NCI-H2029 treated with DMSO at 0.1 percent for 48 hours (cell line): ENCODE measurements at places on chromosomes 5 and 9.

DNA sequence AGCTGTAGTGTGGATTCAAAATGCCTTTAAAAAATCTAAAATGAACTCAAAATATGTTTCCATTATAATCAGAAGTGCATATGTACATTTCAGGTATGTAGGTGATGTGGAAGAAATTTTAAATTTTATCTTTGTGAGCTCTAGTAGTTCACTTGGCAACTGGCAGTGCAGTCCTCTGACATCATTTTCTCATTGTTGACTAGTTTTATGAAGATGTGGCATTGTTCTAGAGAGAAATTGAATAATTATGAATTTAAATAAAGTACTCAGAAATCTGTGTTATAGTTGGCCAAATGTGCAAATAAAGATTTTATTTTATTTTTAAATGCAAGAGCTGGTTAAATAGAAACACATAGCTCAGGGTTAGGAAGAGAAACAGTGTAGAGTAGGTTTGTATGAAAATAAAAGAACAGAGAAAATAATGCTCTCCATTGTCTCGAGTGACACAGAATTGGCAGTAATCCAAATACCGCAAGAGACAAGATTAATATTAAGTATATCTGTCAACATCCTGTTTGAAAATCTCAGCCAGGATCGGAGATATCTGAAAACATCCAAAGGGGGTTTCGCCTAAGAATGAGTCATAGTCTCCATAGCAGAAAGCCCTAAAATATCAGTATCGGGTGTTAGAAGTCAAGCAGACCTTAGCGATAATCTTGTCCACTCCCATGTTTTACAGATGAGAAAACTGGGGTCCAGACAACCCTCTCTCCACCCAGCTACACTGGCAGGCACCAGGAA lies 189.4 kb downstream of the CCDC192 start:
- peak; percentile 48 for DNase-seq

- no peak for DNase-seq
These were observed 87.0 kb upstream of the CCL21 start for GRCh38 chr9:34796924-34797323.

DNA sequence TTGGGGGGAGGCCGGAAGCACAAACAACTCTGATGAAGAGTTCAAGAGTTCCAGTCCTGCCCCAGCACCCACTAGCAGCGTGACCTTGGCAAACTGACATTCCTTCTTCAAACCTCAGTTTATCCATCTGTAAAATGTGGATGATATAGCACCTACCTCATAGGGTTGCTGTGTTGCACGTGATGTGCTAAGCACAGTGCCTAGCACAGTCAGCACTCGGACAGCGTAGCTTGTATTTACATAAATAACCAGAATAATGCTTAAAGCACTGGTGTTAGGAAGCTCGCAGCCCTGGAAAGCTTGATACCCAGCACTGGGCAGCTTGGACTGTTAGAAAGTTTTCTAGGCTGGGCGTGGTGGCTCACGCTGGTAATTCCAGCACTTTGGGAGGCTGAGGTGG lies 5.1 kb downstream of the PKN3 start:
- no peak for DNase-seq

DNA sequence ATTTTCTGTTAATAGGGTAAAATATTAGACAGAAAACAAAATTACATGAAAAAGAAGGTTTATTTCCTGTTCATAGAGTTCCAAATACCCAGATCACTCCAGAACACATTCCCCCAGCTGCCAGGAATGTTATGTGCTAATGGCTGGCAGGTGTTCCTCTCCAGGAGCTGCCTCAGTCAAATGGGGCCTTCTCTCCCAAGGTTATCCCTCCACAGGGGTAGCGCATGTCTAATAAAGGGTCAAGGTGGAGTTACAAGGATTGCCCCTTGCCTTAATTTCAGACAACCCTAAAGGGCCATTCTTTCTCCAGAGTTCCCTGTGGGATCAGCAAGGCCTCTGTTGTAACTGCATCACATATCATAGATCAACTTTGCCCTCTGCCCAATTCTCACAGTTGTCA lies 148.6 kb upstream of the PLPPR1 start:
- no peak for DNase-seq

DNA sequence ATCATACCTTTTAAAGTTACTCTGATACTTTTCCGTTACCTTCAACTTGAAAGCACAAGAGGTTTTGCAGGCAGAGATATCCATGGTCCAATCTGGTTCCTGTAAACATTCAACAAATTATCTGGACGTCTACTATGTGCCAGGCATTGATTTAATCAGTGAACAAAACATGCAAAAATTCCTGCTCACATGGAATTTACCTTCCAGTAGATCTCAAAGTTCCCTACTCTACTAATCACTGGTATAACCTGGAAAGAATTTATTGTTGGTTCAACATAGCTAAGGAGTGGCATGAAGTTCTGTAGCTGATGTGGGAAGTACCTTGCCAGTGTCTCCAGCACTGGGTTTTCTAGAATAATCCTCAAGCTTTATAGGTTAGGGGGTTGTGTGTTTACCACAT lies 9.8 kb downstream of the OCLN start:
- DNase-seq = no peak

DNA sequence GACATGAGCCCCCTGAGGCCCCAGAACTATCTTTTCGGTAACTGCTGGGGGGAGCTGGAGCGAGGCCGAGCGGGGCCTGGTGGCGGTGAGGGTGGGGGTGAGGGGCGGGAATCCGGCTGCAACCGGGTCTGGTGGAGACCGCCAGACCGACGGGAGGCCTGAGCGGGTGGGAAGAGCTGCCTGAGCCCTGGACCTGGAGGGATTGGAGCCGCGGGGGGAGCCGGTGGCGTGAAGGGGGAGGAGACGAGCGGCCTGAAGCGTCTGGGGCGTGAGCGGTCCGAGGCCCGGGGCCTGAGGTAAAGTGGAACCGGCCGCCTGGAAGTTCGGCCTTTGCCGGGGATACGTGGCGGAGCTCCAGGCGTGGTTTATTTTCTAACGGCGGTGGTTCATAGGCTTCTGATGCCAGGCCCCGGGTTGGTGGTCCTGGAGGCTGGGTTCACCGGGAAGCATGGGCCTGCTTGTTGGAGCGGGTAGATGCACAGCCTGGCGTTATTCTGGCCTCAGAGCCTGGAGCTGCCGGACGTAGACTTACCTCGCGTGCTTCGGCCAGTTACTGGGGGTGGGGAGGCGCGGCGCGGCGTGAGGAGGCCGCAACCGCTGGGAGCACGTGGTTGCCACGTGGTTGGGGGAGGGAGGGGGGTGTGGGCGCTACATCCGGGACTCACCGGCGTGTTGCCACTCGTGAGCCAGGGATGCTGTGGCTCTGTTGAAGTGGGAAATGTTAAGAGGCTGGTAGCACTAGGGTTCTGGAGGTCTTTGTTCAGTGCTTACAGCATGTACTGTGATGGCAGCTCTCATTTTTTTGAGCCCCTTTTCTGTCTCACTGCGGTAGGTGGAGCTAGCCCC lies 544 bp downstream of the NPM1 start:
- peak; percentile 31 for DNase-seq

DNA sequence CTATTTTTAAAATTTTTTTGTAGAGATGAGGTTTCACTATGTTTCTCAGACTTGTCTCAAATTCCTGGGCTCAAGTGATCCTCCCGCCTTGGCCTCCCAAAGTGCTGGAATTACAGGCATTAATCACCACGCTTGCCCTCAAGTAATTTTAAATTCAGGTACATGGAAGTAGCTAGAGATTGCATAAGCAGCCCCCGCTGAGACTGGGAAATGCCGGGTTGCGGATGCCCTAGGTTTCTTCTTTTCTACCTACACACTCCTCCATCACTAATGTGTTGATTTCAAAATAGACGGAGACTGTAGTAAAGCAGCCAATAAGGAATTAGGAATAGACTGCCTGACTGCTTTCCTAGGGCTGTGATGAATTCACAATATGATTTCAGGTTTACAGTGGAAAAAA lies 202.4 kb downstream of the FANCC start:
- DNase-seq = no peak

- DNase-seq = no peak
These were observed 263.5 kb downstream of the NTRK2 start for GRCh38 chr9:84932915-84933527.

DNA sequence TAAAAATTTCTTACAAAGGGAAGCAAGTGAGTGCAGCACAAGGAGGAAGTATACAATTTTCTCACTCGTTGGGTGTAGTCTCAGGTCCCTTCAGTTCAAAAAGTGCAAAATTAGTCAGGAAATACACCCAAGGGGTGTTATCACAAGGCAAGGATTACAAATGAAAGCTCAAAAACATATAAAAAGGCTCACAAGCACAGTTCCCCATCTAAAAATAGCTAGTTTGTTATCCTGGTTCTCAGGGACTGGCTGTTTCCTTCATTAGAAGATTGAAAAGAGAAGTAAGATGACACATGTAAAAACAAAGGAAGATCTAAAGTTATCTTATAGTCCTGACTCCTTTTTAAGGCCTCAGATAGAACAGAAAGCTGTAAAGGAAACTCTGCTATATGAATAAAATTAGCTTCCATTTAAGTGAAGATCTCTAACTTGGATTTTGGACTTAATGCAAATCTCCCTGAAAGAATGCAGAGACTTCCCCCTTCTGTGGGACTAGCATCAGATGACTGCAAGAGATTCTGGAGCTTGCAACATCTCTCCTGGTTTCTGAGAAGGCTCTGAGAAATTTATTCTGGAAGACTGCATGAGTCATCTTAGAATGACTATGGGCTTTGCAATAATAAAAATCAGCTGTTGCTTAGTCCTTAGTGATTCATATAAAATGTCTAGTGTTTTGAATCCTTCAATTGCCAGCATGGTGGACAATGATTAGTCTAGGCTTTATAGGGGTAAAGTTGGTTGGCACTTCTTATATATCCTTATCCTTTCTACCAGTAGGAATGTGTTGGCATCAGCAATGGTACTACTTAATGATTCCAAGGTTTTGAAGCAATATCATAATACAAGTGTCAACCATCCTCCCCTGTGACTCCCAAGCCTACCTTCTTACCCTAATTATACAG lies 25.4 kb downstream of the DAB2 start:
- no peak for DNase-seq

GRCh38 chr5:119293516-119293829 lies 62.3 kb upstream of the TNFAIP8 start:
- DNase-seq = no peak

- DNase-seq = peak; percentile 53
These were observed 3.9 kb downstream of the MEGF9 start for GRCh38 chr9:120710110-120710981.

GRCh38 chr5:149268928-149269557 lies 2.6 kb upstream of the AFAP1L1 start:
- DNase-seq = peak; percentile 48

DNA sequence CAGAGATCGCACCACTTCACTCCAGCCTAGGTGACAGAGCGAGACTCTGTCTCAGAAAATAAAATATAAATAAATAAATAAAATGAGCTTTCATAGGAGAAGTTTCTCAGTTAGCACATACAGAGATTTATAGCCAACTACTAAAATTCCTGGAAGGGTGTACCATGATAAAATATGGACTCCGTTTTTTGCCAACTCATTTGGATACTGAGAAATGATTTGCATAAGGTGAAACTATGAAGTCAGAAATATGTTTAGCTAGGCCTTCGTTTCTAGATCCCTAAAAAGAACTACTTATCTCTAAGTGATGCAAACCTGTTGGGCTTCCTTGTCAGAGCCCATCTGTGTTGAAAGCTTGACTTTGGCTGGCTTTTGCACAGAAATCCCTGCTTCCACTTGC lies 56.9 kb upstream of the SLC1A1 start:
- DNase-seq = no peak

- DNase-seq = no peak
These were observed 153.8 kb downstream of the AUH start for GRCh38 chr9:91207729-91208418.

DNA sequence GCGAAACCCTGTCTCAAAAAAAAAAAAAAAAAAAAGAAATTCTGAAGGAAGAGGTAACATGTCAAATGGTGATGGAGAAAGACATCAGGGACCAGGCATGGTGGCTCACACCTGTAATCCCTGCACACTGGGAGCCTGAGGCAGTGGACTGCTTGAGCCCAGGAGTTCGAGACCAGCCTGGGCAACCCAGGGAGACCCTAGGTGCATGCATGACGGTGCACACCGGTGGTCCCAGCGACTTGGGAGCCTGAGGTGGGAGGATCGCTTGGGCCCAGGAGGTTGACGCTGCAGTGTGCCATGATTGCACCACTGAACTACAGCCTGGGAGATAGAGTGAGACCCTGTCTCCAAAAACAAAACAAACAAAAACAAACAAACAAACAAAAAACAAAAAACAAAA lies 1.8 kb downstream of the ISCA1 start:
- no peak for DNase-seq

DNA sequence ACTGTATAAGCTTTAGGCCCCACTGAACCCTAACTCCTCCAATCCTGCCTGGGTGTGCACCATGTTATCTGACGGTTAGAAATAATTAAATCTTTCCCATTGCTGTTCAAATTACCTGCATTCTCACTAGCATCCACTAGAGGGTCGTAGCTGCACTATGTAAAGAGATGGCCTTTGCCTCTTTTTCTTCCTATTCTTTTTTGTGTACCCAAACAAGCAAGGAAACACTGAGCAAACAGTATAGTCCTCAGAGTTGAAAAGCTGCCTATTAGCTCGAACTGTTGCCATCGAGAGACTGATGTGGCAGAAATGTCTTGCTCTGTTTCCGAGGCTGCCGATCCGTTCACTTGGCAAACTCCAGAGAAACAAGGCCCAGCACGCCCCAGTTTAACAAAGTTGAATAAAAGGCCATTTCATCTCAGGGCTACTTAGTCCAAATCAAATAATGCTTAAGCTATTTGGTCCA lies 163.8 kb upstream of the TRPM3 start:
- peak; percentile 72 for DNase-seq

- DNase-seq = no peak
These were observed 189.2 kb downstream of the NDUFS4 start for GRCh38 chr5:53749621-53750020.

DNA sequence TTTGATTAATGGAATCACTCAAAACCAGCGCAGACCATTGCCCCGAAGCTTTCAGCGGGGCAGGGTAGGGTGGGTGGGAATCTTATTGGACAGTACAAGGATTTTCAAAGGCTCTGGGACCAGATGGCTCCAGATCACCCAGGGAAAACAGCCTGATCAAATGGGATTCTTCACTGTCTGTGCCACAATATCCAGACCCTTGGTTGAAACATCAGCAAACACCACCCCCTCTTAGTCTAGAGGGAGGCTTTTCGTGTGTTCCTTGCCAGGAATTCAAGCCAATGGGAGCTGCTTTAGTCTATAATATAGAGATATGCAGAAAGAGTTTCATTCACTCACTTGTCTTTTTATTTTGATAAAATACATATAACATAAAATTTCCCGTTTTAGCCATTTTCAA lies 1.7 kb downstream of the GFI1B start:
- DNase-seq = no peak

- no peak for DNase-seq
These were observed 18.5 kb downstream of the AGTPBP1 start for GRCh38 chr9:85723215-85723614.

GRCh38 chr9:126500600-126501382 lies 112.9 kb upstream of the LMX1B start:
- peak; percentile 25 for DNase-seq

- no peak for DNase-seq
These were observed 53.3 kb upstream of the ANGPTL2 start for GRCh38 chr9:127175764-127176163.

GRCh38 chr5:14105718-14106410 lies 37.3 kb upstream of the TRIO start:
- DNase-seq = no peak
